HAP-1 (cell line): ENCODE measurements at places on chromosomes 4 and X.

DNA sequence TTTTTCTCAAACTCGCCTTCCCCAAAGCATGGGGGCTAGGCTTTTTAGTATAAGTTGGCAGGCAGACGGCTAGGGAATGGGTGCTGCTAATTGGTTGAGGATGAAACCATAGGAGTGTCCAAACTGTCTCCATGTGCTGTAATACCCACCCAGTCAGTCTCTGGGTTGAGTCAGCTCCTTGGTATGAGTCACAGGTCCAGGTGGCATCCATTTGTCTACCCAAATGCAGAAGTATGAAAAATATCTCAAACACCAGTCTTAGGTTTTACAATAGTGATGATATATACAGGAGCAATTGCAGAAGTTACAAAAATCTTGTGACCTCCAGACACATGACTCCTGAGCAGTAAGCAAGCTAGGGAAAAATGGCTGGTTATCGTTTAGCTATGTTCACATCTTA is 27.4 kb upstream of the CCSER1 start:
- no peak for DNase-seq

GRCh38 chr4:133157460-133158160 is 8.5 kb downstream of the PCDH10 start:
- no peak for DNase-seq

GRCh38 chr4:3075652-3075981 is 1.1 kb downstream of the HTT start:
- DNase-seq: no peak

- no peak for DNase-seq
Measured at GRCh38 chrX:18099745-18100144, 120.9 kb downstream of the BEND2 start.

DNA sequence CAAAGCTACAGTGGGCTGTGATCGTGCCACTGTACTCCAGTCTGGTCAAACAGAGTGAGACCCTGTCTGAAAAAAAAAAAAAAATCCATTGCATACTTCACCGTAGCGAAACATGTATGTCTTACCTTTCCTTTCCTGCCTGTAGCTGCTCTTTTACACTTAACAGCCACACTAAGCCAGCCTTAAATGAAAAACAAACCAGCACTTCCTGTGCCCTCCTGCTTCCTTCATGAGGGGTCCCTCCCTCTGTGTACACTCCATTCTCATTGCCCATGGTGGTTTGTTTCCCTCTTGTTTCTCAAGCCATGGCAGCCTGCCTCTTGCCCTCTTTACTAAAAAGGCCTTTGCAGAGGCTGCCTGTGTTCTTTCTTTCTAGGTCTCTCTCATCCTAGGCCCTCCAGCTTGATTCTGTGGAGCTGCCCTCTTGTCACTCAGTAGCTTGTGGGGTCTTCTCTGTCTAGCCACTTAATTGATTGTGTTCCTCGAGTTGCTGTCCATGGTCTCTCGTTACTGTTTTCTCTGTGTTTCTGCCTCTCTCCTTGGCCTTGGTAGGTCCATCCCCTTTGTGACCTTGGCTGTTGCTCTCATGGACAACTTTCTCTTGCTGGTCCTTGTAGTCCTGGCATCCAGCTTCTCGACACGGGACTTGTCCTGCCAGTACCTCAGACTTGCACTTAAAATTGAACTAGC is 52.1 kb upstream of the MSANTD1 start:
- no peak for DNase-seq

DNA sequence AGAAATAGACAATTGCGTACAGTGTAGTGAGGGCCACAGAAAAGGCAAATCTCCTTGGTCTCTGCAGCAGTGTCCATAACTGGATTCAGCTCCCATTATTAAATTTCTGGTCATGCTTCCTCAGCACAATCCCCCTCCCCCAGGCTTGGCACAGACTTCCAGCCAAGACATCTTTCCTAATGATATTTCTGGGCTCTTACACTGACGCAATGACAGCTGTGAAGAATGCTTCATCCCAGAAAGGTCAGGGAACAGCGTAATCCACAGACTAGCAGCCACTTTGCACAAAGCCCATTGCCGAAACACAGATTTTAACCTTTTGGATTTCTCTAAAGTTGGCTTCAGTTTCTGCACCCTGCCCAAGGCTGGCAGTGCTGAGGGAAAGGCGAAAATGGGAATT is 597.6 kb upstream of the CPEB2 start:
- no peak for DNase-seq
